ENCODE measurements at places on chromosomes 1 and 21.

- no peak for ATAC-seq
These were observed 528.5 kb downstream of the PLPP3 start for GRCh38 chr1:56050911-56051310.

DNA sequence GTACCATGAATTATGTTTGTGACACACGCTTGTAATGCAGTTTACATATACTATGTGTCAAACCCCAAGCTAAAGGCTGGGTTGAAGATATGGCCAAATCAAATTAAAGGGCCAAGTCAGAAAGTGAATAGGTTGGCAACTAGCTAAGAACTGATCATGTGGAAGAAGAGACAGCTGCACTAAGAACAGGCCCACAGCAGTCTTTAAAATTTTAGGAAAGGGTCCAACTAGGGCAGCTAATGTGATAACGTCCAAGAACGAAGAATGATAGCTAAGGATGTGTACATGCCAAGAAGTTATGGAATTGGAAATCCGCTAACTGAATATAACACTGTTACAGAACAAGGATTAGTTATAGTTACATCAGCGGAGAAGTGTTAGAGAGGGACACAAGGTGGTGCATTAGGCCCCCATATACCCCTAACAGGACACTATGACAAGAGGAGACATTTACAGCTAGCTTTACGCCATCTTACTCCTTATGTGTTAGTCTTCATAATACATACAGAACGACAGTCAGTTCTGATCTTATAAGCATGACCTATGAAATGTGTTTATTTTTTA, 6.5 kb upstream of the RNF2 start:
- no peak for ATAC-seq

- ATAC-seq: no peak
These were observed 26.3 kb downstream of the CCDC185 start for GRCh38 chr1:223419561-223419960.

GRCh38 chr21:24323536-24323935, 1283.7 kb downstream of the MRPL39 start:
- no peak for ATAC-seq

GRCh38 chr1:1836119-1836518, 54.8 kb downstream of the GNB1 start:
- no peak for ATAC-seq

DNA sequence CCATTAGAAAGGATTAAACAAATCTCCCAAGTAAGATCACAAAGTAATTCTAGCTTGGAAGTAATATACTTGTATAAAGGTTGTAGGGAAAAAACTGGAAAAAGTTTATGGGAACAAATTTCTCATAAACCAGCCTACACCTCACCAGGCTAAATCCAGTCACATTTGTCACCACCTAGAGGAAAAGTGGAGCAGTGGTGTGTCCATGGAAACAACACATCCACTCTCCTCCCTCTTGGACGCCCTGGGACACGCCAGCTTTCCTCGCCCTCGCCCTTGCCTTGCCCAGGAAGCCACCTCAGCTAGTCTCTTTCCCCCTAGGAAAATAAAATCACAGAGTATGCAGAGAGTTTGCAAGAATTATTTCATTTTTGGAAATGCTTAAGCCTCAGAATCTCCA, 2.2 kb downstream of the PALMD start:
- ATAC-seq: peak; percentile 49

DNA sequence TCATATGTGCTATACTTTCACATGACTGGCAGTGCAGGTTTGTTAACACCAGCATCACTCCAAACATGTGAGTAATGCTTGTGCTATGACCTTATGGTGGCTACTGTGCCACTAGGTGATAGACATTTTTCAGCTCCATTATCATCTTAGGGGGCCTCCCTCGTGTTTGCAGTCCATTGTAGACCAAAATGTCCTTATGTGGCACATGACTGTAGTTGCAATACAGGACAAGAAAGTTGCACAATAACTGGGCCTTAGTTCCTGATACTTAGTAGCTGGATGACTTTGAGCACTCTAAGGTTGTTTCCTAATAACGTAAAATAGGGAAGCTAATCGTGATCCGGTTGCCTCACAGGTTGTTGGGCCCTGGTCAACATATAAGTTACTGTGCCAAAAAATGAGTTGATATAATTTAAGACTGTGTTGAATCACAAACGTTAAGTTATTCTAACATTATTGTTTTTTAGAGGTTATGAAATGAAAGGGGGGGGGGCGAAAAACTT, 511 bp upstream of the SNX27 start:
- ATAC-seq: no peak

GRCh38 chr1:109534307-109534858, 5.3 kb upstream of the GPR61 start:
- no peak for ATAC-seq

Measured in SK-N-SH treated with all-trans-retinoic acid at 6 μM for 48 hours (cell line).